ENCODE measurements at places on chromosomes 3 and 15.

- peak; percentile 3 for DNase-seq
These were observed 73.1 kb upstream of the COL8A1 start for GRCh38 chr3:99565331-99565730.

DNA sequence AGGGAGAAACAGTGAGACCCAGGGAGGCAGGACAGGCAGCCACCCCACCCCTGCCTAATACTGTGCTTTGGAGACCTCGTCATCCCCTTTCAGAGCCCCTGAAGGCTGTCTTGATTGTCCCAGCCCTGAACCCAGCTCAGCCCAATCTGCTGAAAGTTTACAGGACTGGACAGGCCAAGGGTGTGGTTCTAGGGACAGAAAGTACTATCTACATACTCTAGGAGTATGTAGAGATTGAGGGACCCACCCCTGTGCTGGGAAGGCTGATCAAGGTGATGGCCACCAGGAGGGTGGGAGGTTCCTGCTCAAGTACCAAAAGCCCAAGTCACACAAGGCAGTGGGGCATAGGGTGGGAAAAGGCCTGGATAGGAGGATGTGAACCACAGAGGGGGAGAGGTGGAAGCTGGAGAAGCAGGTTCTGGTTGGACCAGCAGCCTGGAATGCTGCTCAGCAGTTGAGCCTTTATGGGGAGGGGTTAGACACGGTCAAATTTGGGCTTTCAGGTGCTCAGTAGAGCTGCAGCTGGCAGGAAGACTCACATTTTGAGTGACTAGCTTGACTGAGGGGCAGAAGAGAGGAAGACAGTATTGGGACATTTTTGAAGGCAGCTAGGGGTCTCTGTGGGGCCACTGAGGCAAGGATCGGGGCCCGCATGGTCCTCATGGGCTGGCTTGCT lies 6.7 kb downstream of the NBEAL2 start:
- DNase-seq, result no peak

DNA sequence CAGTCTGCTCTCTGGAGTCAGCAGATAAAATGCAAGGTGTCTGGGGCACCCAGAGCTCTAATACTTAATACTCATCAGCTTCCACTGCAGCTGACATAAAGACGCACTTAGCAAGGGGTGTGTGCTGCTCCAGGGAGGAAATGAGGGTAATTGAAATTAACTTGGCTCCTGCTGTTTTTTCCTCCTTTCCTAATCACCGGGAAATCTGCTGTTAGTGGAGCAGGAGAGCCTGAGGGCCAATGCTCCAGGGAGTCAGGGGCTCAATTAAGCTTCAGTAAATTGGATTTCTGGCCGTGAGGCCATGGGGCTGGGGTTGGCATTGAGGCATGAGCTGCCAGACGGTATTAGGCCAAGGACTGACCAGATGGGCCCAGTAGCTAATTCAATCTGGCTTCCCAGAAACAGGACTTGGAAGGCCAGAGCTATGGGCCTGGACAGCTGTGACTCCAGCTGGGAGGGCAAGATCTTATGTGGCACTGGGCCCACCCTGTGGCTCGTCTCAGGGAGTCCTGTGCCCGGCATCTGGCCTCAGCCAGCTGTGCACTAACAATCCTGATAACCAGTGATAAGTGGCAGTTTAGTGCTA lies 30.7 kb upstream of the CHRNB4 start:
- no peak for DNase-seq

GRCh38 chr15:78873793-78874765 lies 1.4 kb downstream of the MORF4L1 start:
- peak; percentile 60 for DNase-seq

GRCh38 chr3:150786791-150787190 lies 23.8 kb upstream of the SIAH2 start:
- DNase-seq, result peak; percentile 45
